Activated CD4-positive, alpha-beta T cell treated with anti-CD3 and anti-CD28 coated beads, Interleukin-2, amount 50 U/mL, for 24 hours (primary cell): ENCODE measurements at places on chromosomes 7 and 10.

- DNase-seq: no peak
Measured at GRCh38 chr10:28796606-28797512, 119.5 kb downstream of the BAMBI start.

DNA sequence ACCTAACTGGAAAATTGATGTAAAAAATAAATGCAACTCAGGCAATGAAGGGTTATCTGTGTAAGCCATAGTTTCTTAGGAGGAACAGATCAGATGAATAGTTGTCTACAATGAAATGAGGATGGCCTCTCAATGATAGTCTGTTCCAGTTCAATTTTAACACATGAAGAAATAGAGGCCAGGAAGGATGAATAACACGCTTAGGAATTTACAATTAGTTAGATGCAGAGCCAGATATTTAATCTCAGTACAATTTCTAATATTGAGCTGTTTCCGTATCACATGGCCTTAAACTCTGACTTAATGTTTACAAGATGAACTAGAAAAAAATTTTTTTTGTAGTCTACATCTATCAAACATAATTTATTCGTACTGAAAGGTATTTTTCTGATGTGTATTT lies 176.6 kb downstream of the GALNT11 start:
- DNase-seq: no peak

GRCh38 chr7:90465816-90466215 lies 3.6 kb upstream of the PTTG1IP2 start:
- DNase-seq: no peak

DNA sequence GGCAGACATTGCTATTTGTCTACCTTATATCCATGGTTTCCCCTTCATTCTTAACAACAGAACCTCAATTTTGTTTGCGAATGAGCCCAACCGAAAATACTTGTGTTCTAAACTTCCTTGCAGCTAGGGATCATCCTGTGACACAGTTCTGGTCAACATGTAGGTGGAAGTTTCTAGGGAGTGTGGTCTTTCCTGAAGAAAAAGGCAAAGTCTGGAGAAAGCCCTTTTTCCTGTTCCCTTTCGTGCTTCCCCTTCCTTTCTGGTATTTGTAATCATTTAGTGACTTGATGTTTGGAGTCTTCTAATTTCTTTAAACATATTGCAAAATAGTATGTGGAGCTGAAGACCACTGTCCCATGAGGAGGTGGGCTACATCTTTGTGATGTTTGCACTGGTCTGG lies 2.9 kb upstream of the IFRD1 start:
- DNase-seq: no peak

GRCh38 chr10:118850418-118851061 lies 95.8 kb upstream of the CACUL1 start:
- peak; percentile 47 for DNase-seq

- no peak for DNase-seq
Measured at GRCh38 chr10:33336582-33337325, 2.3 kb upstream of the NRP1 start.

GRCh38 chr10:110487411-110488331 lies 10.0 kb upstream of the DUSP5 start:
- DNase-seq: no peak

GRCh38 chr10:117775526-117775925 lies 233.0 kb downstream of the EMX2 start:
- DNase-seq: no peak

DNA sequence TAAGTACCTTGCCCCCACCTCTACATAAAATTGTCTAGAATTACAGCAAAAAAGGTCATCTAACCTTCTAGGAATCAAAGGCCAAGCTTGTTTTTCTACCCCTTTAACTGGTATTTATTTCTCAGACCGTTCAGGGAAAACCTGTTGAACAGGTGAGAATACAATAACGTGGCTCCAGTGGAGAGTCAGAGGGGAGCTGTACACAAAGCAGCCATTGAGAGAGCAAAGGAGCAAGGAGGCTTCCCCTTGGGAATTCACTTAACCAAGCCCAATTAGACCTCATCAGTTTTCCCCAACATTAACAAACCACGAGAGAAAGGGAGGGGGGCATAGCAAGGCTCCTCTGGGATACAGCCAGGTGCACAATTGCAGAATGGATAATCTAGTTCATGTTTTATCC lies 101.9 kb downstream of the ELMO1 start:
- no peak for DNase-seq

DNA sequence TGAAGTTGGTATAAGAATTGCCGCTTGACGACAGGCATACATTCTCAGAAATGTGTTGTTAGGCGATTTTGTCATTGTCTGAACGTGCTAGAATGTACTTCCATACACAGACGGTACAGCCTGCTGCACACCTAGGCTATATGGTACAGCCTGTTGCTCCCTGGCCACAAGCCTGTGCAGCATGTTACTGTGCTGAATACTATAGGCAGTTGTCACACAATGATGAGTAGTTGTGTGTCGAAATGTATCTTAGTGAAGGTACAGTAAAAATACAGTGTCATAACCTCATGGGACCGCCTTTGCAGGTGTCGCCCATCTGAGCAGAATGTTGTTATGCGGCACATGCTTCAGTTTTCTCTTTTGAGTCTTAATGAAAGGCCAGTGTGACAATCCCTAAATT lies 66.5 kb downstream of the SHH start:
- no peak for DNase-seq

GRCh38 chr7:48411619-48412018 lies 240.4 kb downstream of the ABCA13 start:
- no peak for DNase-seq

DNA sequence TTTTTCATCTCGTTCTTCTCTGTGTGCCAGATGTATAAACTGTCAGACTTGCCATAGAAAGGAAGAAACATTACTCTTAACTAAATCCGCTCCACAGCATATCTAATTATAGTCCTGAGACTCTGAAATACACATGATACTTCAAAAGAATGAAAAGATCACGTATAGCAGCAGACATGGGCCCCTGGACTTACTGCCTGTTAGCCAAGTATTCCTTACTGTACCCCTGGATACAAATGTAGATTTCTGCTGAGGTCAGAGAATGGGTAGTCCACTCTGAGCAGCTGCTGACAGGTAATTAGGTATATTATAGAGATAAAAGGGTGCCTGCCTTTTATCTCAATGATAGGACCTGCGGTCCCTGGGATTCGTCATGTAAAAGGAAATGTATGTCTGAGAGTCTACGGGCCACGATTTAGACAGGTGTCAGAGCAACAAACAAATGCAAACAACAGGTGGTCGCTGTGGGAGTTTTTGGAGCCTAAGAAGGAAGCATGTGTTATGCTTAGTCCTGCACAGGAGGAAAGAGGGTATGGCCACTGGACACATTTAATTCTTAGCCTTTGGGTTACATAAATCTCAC lies 69.4 kb downstream of the VOPP1 start:
- no peak for DNase-seq

GRCh38 chr7:5462216-5462615 lies 38.6 kb upstream of the TNRC18 start:
- DNase-seq: no peak

GRCh38 chr7:79786187-79786586 lies 332.7 kb upstream of the MAGI2 start:
- DNase-seq: no peak

DNA sequence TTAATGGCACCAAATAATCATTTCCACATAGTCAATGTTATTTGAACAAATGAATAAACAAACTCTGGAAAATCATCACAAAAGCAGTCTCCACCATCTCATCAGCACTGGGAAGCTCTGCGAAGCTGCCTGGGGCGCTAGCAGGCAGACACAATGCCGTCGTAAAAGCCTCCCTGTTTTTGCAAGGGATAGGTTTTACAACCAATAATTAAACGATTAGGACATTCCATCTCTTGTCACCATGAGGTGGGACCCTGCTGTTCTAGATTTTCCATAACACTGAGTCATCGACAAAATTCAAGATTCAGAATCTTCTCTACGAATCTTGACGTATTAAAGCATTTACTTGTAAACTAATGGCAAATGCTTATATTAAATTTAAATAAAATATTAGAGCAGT lies 172.8 kb upstream of the AKR1E2 start:
- no peak for DNase-seq

DNA sequence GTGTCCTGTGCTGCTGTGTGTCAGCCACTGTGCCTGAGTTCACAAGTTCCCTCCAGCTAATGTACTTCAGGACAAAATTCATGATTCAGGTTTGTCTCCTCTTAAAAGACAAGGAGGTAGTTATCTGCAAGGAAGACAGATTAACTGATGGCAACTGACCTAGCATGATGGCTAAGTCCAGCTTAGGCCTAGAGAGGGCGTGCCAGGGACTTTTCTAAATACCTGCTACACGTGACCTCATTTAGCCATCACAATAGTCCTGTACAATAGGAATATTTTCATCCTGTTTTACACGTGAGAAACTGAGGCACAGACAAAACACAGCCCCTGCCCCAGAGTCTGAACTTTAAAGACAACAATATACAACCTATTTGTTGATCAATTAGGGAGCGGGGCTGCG lies 275.7 kb downstream of the XPNPEP1 start:
- DNase-seq: no peak

DNA sequence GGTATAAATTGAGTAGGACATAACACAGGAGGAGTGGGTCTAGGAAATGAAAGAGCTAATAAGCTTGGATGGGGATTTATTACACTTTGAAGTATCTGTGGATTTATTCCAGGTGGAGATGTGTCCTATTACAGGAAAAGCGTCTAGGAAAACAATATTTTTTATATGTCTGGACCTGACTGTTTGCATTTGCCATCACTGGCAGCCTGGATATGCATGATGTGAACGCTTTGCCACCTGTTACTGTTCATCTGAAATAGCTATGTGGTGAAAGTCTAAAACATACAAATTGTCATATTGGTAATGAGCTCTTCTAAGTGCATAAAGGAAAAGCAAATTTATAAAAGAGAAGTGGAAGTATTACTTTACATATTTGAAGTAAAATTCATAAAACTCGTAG lies 31.6 kb upstream of the AGMO start:
- no peak for DNase-seq

GRCh38 chr10:77592946-77593636 lies 44.5 kb downstream of the KCNMA1 start:
- DNase-seq: no peak

DNA sequence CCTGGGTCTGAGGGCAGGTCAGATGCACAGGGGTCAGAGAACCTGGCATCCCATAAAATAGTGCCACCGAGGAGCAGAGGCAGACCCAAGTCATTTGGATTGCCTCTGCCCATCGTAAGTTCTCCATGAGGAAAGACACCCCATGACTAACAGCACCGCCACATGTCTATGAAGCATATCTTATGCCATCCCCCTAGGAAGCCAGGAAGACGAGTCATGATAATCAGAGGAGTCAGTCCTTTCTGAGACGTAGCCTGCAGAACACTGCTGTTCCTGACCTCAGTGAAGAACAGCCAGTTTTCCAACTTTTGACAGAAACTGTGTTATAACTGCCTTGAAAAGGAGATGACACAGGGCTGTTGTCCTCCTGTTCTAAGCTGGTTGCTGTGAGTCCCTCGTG lies 51.2 kb downstream of the INSYN2A start:
- DNase-seq: no peak

DNA sequence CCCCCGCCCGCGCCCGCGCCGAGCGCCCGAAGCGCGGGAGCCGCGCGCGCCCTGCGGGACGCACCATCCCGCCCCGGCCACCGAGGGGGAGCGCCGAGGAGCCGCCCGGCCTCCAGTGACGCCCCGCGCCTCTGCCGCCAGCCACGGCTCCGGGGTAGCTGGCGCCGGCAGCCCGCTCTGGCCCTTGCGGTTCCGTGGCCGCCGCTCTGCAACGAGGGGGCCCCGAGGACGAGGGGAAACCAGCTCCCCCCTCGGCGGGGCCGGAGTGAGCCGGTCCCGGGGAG lies at the start of gene PAXIP1:
Gene PAXIP1 (minus strand): TSS at position 33 of the 284 bp plus-strand sequence. CDS start 195 bp downstream, outside the sequence.
- no peak for DNase-seq

DNA sequence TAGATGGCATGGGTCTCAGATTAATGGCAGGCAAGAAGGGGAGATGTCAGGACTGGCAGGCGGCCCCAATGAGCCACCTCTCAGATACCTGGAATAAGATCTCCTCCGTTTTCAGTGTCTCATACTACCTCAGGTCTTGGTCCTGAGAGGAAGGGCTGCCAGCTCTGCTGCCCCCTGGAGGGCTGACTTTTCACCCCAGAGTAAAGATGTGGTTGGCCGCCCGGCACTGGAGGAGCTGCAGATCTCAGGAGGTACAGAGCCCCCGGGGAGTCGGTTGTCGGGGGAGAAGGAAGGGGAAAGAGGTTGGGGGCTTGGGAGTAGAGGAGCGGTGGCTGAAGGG lies 642 bp upstream of the COL13A1 start:
- DNase-seq: no peak
